ENCODE measurements at places on chromosomes 2 and 18. TPM values are rescaled to one million over a fixed set of nuclear protein-coding genes. Genes with fewer than 3 reads are reported as not detected.

DNA sequence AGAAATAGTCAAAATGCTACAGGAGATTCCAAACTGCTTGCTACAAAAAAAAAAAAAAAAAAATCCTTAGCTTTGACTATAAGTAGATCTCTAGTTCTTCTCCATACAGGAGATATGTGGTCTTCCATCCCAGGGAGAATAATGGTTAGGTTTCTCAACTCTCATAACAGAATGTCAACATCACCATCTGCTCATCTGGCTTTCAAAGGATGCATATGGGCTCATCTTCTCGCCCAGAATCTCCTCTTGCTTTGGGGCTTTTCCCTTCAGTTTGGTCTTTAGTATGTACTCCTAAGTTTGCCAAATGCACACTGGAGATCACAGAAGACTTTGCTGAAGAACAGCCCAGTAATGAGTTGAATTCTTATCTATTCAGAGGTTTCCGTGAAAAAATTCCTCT lies 240.7 kb downstream of the NRXN1 start:
- DNase-seq, result no peak

DNA sequence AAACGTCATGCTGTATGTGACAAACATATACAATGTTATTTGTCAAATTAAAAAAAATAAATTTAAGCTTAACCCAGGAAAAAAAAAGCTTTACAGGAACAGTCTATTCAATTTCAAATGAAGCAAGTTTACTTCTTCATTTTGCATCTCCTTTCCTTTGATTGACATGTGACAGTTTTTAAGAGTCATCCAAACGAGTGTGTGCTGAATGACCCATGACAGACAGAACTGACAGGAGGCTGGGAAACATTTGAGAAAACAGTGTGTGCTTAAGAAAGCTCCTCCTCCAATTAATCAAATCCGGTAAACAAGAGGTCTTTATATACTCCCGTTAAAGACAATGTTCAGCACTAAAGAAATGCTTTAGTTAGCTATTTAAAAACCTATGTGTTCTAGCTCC lies 177.7 kb downstream of the SRBD1 start:
- no peak for DNase-seq

DNA sequence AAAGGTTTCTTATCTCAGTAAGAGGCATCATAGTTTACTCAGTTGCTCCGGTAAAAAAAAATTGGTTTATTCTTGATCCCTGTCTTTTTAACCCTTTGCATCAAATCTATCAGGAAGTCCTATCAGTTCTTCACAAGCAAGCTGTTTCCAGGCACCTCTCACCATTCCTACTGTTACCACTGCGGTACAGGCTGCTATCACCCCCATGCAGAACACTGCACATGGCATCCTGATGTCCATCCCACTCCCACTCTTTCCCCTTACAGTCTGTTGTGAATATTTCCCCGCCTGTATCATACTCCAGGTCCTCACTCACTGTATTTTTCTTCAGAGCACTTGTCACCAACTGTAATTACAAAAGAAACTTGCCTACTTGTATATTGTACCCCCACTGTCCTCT lies 5.3 kb upstream of the CNRIP1 start:
- DNase-seq, result no peak

DNA sequence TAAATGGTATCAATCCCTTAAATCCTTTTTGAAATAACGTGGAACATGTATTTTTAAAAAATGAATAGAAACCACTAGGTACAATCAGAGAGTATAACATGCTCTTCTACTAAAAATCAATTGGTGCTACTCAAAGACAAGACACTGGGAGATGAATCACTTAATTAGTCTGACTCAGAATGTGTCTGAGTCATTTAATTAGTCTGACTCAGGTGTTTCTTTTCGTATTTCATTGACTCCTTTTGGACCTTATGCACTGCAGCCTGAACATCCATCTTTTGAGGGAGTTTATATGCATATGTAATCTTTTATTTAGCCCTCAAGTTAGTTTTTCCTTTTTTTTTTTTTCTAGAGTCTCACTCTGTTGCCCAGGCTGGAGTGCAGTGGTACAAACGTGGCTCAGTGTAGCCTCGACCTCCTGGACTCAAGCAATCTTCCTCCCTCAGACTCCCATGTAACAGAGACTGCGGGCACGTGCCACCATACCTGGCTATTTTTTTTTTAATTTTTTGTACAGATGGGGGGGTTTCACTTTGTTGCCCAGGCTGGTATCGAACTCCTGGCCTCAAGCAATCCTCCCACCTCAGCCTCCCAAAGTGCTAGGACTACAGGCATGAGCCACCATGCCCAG lies 26.5 kb downstream of the PPP4R3B start:
- DNase-seq, result peak; percentile 13

DNA sequence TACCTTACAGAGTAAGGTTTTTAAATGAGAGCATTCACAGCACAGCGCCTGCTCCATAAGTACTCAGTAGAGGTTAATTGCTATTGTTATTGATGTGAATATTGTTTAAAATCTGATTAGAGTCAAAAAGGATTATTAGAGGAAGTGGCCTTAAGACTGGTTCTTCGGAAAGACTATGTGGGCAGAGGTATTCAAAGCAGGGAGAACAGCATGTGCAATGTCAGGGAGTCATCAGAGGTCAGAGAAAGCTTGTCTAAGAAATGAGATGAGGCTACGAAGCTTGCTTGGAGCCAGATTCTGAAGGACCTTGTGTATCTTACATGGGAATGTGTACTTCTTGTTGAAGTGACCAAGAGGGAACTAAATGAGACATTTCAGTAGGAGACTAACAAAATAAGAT lies 49.8 kb downstream of the PMS1 start:
- no peak for DNase-seq

- DNase-seq, result no peak
Measured at GRCh38 chr2:166651080-166651675, 157.1 kb upstream of the SCN7A start.

DNA sequence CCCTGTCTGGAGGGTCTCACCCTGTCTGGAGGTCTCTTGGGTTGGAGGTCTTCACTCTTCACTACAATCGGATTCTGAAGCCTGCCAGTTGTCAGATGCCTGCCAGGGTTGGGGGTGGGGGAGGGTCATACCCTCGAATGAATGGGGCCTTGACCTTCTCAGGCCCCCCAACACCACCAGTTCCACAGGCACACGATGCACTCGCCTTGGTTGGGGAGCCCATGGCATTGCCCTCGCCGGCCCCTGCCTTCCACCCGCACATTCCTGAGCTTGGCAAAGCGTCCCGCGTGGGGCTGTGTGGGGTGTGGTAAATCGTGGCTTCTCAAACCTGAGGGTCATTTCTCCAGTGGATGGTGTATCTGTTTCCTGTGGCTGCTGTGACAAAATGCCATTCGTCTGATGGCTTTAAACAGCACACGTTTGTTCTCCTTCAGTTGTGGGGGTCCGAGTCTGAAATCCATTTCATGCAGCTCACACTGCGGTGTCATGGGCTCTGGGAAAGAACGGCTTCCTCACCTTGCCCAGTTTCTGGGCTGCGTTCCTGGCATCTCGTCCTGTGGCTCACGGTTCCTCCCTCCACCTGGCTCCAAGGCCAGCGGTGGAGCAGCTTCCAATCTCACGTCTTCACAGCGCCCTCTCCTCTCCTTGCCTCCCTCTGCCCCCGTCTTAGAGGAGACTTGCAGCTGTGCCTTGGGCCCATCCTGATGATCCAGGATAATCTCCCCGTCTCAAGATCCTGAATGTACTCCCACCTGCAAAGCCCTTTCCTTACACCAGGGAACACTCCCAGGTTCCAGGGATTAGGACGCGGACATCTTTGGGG lies 38.0 kb upstream of the HPCAL1 start:
- DNase-seq, result no peak

The CCDC178 gene
- not detected for total RNA-seq

The PLGLB1 gene
- total RNA-seq, result 2.5 TPM

The DSG4 gene
- total RNA-seq, result not detected

The CYP27C1 gene
- total RNA-seq, result 0.45 TPM

The DSG1 gene
- total RNA-seq, result not detected

The DPYSL5 gene
- 3.8 TPM for total RNA-seq

All from myocyte (in vitro differentiated cells).